ENCODE measurements at places on chromosomes 13 and 19.

DNA sequence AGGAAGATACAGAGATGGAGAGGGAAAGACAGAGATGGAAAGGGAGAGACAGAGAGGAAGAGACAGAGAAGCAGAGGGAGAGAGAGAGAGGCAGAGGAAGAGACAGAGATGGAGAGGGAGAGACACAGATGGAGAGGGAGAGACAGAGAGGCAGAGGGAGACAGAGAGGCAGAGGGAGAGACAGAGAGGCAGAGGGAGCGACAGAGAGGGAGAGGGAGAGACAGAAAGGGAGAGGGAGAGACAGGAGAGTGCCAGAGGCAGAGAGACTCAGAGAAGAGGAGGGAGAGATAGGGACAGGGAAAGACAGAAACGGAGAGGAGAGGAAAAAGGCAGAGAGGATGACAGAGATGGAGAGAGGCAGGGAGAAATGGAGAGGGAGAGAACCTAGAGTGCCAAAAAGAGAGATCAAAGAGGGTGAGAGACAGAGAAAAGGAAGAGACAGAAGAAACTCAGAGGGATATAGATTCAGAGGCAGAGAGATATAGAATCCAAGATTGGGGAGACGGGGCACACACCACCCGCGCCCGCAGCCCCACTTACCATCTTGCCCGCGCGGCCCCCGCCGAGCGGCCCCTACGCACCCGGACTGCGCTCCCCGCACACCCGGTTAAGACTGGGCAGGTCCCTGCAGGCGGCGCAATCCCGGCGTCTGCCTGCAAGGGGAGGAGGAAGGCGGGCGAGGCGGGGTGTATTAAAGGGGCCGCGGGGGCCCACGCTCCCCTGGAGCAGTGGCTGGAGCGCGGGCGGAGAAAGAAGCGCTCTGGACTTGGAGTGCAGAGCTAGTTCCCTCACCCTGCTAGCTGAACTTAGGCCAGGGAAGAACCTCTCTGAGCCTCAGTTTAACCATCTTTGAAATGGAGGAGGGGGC lies 10.7 kb downstream of the TM6SF2 start:
- DNase-seq = no peak

GRCh38 chr19:17292301-17293074 lies 10.7 kb downstream of the ABHD8 start:
- peak; percentile 48 for DNase-seq

DNA sequence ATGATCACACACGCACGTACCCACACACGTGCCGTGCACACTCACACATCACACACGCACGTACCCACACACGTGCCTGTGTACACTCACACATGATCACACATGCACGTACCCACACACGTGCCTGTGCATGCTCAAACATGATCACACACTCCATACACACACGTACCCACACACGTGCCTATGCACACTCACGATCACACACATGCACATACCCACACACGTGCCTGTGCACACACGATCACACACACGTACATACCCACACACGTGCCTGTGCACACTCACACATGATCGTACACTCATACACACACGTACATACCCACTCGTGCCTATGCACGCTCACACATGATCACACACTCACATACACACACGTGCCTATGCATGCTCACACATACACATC lies 86.8 kb downstream of the RAB20 start:
- no peak for DNase-seq

DNA sequence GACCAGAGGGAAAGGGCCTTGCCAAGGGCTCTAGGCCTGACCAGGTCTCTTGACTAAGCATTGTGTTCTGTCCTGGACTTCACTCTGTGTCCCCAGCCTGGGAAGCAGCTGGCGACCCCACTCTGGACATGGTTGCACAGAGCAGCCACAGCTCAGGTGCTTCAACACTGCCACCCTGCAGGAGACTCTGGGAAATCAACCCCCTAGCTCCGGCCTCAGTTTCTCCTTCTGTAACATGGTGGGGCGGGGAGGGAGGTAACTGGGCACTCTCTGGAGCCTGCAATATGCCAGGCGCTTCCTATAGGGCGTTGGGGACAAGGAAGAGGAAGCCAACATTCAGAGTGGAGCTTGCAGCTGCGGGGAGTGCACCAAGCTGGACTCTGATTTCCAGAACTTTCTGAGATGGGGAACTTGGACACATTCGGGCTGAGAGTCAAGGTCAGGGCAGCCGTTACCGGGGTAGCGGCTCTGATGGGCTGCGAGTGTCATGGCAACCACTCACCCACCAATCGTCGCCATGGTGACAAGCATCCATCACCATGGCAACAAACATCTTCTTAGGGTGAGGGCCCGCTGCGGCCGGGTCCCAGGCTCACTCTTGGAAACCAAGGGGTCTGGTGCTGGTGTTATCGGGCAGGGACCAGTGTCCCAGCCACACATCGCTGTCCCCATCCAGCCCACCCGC lies 12.8 kb downstream of the F2RL3 start:
- DNase-seq = no peak

DNA sequence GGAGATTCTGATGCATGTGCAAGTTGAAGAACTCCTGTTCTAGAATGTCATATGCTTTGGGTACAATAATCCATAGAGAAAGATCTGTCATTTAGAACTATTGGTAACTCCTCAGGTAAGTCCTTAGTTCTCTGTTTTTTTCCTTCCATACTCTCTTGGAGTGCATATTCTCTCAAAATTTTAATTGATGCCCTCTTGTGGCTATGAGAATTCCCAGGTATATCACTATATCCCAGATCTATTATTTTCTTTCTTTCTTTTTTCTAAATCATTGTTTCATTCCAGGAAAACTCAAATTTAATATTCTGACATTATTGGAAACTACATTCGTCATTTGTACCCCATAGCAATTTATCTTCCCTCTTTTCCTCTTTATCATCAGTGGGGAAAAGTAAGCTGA lies 485.4 kb downstream of the KLF5 start:
- DNase-seq = no peak

DNA sequence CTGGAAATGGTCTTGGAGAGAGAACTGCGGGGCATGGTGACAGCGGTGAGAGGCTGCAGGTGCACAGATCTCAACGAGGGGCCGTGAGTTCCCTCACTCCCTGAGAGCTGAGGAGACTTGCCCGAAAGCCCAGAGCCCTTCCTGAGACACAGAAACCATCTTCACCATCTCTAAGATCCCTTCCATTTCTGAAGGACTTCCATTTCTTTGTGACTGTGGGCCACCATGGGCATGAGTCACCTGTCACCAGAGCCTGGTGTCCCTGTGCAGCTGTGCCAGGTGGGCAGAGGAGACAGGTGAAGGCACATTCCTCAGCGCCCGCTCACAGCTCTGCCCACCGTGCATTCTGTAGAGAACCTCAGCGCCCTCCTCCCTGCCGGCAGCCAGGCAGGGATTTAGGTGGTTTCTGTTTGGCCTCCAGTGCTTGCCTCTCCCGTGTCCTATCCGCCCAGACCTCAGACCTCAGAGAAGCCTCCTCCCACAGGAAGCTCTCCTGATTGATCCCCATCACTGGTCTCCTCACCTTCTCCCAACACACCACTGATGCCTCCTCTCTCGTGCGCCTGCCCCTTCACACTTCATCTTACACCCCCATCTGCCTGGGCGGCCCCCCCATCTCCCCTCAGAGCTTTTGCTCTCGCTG lies 24.2 kb downstream of the SH3GL1 start:
- no peak for DNase-seq

- DNase-seq = no peak
Observed at GRCh38 chr13:114063545-114064449, 68.6 kb downstream of the RASA3 start.

DNA sequence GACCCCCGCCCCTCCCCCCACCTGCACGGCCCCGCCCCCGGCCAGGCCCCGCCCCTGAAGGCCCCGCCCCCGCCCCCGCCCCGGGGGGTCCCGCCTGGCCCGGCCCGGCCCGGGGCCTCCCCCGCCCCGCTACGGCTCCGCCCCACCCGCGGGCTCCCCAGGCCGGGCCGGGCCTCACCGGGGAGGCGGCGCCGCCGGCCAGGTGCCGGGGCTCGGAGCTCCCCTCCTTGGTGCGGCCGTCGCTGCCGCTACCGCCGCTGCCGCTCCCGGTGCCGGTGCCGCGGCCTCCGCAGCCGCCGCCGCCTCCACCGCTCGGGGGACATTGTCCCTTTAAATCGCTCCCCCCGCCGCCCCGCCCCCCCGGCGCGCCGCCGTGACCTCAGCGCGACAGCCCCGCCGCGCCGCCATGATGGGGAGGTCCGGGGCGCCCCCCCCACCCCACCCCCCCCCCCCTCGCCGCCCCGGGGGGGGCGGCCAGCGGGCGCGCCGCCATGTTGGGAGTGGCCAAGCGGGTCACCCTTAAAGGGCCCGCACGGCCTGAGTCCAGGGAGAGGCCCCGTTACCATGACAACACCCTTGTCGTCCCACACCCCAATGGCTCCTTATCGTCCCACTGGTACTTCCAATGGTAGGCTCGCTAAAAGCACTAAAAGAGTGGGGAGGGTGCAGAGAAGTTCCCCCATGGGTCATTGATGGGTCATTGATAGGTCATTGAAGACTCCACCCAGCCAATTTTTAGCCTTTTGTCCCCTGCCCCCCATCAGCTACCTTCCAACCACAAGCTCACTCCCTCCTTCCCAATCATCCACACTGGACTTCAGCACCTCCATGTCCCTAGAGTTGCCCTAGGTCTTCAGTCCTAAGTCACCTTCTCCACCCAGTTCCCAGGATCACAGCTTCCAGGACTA lies at the start of gene WIZ:
TSS of gene WIZ (minus strand) at position 337 of the 908 bp plus-strand sequence. CDS start 1,649 bp downstream, outside the sequence.
- peak; percentile 67 for DNase-seq

DNA sequence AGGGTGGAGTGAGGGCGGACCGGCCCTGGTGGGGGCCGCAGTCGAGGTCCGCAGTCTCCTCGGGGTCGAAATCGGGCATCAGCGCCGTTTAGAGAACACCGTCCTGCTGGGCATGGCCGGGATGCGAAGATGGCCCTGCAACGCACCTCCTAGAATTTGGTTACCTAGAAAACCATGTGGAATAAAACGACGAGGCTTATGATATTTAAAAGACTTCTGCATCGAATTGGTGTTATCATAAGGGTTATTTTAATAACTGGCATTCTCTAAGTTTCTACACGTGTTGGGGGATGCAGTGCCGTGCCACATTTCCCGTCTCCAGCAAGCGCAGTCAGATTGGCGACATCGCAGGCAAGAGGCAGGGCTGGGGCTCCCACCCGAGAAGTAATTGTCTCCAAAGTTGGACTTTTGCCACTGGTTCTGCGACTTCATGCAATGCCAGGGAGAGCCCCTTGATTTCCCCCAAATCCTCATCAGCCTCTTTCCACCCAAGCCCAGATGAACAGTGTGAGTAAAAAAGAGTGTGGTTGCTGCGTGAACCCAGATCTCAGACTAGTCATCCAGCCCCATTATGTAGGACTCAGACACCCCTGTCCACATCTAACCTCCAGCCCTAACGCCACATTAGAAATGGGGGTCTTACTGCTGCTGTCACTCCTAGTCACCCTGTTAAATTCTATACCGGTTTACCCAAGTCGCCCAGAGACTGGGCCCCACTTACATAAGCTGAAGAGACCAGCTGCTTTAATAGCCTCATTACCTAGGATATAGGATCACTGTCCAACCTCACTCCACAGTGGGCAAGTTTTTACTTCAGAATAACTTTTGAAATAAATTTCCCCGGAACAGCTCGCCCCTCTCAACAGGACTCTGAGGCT lies 571 bp upstream of the DHRS12 start:
- DNase-seq = no peak

Data from activated CD8-positive, alpha-beta memory T cell treated with anti-CD3 and anti-CD28 coated beads for 4 hours (primary cell).